ENCODE measurements at places on chromosomes 7 and 10.
A peak's percentile ranks its signal among the peaks of the same experiment; 100 is the strongest.

DNA sequence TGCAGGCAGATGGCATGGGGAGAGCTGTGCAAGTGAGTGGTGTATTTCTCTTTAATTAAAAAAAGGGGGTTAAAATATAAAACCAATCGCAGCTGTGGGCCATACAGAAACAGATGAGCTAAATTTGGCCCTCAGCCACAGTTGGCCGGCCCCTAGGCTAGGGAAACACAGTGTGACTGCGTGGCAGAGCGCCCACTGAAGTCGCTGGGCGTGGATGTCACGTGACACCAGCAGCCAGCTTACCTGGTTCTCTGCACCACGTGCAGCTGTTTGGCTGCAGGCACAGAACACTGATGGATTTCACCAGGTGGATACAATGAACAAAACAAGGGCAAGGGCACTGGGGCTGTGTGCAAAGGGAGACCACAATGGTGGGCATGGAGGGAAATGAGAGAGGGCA, 119.3 kb upstream of the ZNF746 start:
- DNase-seq = no peak

DNA sequence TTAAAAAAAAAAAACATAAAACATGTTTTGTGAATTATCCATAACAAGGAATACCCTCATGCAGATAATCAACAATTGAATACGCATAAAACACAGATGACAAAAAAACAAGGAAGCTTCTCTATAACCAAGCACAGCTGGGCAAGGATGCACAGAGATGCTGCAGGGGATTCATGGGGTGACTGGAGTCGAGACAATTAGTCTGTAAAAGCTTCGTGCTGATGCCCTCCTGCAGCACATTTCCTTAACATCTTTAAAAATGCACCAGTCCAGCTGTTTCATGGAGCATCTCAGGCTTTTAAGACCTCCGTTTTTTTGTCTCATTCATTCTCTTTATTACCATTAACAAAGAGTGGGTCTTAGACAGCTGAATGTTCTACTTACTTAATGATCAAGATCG, 794.0 kb upstream of the C7orf33 start:
- no peak for DNase-seq

- DNase-seq = peak; percentile 93
Observed at GRCh38 chr10:78754269-78755062, 314.3 kb upstream of the ZMIZ1 start.

- DNase-seq = peak; percentile 19
Observed at GRCh38 chr7:39095875-39096619, 118.3 kb downstream of the POU6F2 start.

- peak; percentile 75 for DNase-seq
Observed at GRCh38 chr10:131453721-131454634, 142.5 kb upstream of the TCERG1L start.

- DNase-seq = peak; percentile 94
Observed at GRCh38 chr7:112484671-112485167, 3.9 kb downstream of the LSMEM1 start.

DNA sequence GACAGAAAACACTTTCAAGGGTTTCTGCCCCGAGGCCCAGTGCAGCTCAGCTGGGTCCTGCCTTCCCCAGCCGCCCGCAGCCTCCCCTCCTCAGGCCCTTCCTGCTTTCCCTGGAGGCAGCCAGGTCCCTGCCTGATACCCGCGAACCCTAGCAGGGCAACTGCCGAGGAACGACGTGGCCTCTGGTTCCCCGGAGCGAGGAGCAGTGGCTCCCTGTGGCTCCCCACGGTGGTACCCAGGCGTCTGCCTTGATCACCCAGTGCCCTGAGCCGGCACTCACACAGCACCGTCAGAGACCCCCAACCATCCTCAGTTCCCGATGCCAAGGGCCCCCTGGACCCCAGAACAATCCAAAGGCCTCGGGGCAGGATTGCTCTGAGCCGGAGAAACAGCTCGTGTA, 58.3 kb downstream of the CFAP46 start:
- DNase-seq = no peak
